ENCODE measurements at places on chromosomes 5 and 9. TPM values are rescaled to one million over a fixed set of nuclear protein-coding genes. Genes with fewer than 3 reads are reported as not detected.

Gene FREM1
- total RNA-seq, result 0.18 TPM

Gene PCDHGB1
- 0.99 TPM for total RNA-seq

Gene TAF9
- 89.0 TPM for total RNA-seq

Gene NR3C1
- total RNA-seq, result 25.0 TPM

Gene CKMT2
- total RNA-seq, result not detected

Gene FBXL7
- total RNA-seq, result 6.1 TPM
